ENCODE measurements at places on chromosomes 2 and 18.

DNA sequence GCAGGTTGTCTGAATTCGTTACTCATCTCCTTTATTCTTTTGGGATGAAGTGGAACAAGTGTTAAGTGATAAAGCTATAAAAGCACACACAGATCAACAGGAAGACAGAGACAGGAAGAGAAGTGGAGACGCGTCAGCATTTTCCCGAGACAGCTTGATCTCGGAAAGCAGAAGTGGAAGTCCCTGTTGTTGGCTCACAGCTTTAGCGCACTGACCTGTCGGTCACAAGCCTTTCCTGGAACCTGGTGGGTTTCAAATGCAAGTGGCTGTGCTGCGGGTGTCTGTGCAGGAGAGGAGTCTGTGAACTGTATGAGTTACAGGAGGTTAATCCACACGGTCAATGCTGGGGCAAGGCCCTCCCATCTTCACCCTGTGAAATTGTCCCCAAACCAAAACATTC lies 116.6 kb upstream of the PELI1 start:
- peak; percentile 34 for DNase-seq

- no peak for DNase-seq
Observed at GRCh38 chr2:58957188-58957840, 716.2 kb upstream of the FANCL start.

- no peak for DNase-seq
Observed at GRCh38 chr2:219607931-219608330, 10.3 kb downstream of the STK11IP start.

DNA sequence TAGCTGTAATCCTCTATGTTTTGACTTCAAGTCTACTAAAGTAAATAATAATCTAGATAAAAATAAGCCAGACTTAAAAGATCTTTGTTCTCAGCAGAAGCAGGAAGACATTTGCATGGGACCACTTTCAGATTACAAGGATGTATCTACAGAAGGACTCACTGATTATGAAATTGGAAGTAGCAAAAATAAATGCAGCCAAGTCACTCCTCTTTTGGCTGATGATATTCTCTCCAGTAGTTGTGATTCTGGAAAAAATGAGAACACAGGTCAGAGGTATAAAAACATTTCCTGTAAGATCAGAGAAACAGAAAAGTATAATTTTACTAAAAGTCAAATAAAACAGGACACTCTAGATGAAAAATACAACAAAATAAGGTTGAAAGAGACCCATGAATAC lies 338.4 kb downstream of the ZNF804A start:
- no peak for DNase-seq

DNA sequence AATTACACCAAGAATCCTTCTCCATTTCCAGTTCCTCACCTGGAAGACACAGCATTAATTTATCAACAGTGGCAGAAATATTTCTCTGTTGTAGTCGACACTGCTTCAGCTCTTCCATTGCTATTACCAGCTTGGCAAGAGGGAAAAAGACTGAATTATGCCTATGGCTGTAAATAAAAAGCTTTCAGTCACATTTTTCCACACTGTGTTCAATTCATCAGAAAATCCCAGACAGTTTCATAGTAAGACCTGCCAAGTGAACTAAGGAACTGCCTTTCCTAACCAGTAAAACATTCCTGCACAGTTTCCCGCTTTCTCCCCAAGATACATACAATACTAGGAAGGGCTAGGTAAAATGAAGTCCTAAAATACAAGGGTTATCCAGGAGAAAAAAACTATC lies 94.7 kb downstream of the EXOC6B start:
- DNase-seq: no peak

DNA sequence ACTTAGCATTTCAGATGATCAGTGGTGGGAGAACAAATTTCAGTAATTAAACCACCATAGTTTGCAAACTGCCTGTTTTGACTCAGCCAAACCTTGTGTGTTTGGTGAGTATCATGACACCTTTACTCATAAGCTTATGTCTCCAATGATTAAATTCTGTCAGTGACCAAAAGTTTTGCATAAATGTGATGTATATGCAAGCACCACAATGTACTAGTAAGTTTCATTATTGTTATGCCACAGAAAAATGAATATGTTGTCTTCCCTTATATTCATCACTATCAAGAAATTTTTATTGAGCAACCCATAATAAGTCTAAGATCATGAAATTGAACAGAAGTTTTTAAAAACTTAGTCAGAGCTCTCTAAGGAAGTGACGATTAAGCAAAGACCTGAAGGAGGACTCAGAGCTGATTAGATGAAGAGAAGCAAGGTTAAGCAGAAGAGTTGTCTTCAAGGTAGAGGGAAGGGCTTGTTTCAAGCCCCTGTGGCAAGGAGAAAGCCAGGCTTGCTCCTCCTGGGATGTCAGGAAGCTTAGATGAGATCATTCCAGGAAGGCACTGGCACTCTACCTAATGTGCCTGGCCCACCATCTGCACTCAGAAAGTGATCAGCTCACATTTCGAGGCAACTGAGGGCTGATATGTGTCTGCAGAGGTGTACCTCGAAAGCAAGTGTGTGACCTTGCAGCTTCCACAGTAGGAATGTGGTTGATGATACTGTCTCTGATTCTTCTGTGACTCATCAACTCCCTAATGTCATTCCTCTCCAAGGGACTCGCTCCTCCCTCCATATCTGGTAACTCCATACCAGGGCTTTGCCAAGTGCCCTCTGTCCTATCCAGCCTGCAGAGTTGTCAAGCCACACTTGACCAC lies 54.7 kb downstream of the KCTD18 start:
- DNase-seq: no peak

- no peak for DNase-seq
Observed at GRCh38 chr2:124149571-124149970, 124.5 kb downstream of the CNTNAP5 start.

- DNase-seq: no peak
Observed at GRCh38 chr2:227853765-227854271, 17.6 kb upstream of the DAW1 start.

- DNase-seq: no peak
Observed at GRCh38 chr2:215579809-215580208, 143.9 kb upstream of the FN1 start.

GRCh38 chr2:239024226-239024625 lies 176.3 kb downstream of the TWIST2 start:
- DNase-seq: no peak

DNA sequence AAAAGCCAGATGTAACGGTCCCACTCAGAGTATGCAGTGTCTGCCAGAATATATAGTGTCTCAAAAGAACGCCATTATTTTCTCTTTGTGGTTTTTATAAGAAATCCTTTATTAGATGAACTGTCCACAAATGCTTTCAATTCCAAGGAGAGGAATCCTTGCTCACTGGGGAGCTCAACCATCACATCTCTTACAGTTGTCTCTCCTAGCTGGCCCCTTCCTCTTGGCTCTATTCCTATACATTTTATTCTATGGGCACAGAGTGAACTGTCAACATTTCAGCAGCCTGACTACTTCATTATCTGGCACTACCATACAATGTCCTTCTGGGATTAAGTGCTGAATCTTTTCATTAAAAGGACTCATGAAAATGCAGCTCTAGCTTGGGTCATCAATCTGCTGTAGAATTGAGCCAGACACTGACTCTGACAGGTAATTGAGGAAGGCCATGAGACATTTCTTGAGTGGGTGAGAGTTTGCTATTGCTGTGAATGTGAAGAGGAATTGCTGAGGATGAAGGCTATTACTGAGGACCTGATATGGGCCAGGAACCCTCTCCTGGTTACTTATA lies 96.5 kb upstream of the THOC1 start:
- no peak for DNase-seq

GRCh38 chr2:179843541-179843940 lies 17.9 kb downstream of the ZNF385B start:
- DNase-seq: no peak

- no peak for DNase-seq
Observed at GRCh38 chr2:238161291-238162051, 2.7 kb downstream of the ERFE start.

GRCh38 chr2:162184359-162184758 lies 32.3 kb upstream of the GCG start:
- no peak for DNase-seq

DNA sequence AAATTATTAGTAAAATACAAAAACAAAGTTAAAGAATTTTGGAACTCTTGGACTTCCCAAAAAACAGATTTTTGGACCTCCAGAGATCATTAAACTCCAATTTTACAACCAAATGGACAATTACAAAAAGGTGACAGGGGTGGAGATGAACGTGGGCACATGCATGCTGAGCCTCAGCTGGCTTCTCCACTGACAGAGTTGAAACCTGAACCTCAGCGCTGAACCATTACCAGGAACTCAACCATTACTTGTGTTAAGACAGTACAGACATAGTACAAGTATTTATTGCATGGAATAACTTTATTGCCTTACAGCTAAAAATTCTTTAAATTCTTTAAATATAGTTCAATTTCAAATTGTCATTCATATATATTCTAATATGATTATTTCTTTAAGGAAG lies 33.0 kb upstream of the KIDINS220 start:
- DNase-seq: no peak

Measured in stimulated activated naive CD8-positive, alpha-beta T cell treated with anti-CD3 and anti-CD28 coated beads, Interleukin-15, Interleukin-2, amounts not matched to agents 100 U/mL and 50 U/mL, for 24 hours (primary cell).